ENCODE measurements at places on chromosomes 7 and 10. TPM values are rescaled to one million over a fixed set of nuclear protein-coding genes. Genes with fewer than 3 reads are reported as not detected.
A peak's percentile ranks its signal among the peaks of the same experiment; 100 is the strongest.

- DNase-seq = no peak
Measured at GRCh38 chr10:98528166-98528804, 81.5 kb upstream of the HPS1 start.

GRCh38 chr10:69780077-69780476 is 21.6 kb upstream of the COL13A1 start:
- no peak for DNase-seq

GRCh38 chr10:115022733-115023132 is 70.4 kb upstream of the ATRNL1 start:
- DNase-seq = no peak

DNA sequence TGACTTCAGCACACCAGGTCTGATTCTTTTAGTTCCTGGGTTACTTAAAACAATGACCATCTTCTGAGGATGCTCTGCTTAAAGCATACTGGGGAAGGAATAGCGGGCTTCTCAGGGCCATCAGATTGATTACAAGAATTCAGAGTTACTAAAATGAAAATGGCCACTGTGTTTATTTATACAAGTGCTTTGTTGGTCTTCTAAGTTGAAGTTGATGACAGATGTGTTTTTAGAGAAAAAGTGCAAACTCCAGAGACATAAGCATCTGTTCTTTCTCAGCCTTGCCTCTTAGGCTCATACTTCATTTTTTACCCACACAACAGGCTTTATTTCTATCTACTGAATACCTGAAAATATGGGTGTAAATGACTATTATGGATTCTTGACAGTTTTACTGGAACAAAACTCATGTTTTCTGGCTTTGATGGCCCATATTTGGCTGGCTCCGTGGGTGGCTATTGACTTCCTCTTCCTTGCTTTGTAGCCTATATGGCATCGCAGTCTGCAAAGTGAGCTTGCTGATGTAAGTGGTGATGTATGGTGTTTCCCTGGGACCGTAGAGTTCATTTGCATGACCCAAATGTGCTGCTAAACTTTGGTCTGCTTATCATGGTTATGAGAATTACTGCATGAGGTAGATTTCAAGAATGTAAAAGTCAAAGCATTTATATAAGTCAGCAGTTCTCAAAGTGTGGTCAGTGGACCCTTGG is 121.3 kb downstream of the BMPER start:
- no peak for DNase-seq

- DNase-seq = no peak
Measured at GRCh38 chr10:127149501-127150081, 46.8 kb downstream of the INSYN2A start.

DNA sequence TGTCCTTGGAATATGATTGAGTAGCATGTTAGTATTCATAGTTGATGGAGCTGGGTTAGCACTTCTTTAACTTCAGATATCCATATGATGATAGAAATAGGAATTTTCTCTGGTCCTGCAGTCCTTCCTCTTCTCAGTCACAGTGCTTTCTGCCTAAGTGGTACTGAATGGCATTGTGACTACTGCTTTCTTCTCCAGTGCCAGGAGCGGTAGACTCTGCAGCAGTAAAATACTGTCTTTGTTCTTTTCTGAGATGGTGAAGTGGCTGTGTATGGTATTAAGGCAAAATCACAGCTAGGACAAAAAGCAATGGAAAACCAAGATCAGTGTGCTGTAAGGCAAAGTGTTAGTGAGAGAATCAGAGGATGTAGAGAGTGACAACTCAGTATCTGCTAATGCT is 46.6 kb downstream of the C1GALT1 start:
- DNase-seq = no peak

- DNase-seq = no peak
Measured at GRCh38 chr10:122659126-122659525, 40.5 kb downstream of the C10orf120 start.

DNA sequence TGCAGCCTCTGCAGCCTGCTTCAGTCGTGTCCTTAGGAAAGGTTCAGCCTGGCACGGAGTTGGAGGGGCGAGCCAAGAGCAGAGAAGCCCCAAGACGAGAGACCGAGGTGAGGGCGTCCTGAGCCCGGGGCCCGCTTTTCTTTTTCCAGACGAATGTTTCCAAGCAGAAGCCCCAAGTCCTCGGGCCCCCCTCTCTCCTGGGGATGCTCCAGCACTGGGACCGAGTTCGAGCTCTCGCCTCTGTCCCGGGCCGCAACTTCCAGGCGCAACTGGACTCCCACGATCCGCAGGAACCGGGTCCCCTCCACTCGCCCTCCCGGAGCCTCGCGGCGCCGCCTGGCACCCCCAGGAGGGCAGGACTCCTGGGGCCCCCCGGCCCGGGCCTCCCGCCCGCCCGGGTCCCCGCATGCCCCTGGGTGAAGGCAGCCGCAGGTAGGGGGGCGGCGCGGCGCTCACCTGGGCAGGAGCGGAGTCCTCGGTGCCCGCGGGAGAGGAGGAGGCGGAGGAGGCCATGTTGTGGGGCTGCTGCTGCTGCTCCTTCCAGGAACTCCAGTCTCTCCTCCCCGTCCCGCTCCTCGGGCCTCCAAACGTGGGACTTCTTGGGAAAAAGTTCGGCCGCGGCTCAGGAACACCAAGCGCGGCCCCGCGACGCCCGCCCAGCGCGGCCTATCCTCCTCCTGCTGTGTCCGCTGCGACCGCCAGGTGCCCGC is 45.3 kb upstream of the CDK1 start:
- DNase-seq = peak; percentile 54

- no peak for DNase-seq
Measured at GRCh38 chr7:36015733-36016132, 137.3 kb upstream of the EEPD1 start.

DNA sequence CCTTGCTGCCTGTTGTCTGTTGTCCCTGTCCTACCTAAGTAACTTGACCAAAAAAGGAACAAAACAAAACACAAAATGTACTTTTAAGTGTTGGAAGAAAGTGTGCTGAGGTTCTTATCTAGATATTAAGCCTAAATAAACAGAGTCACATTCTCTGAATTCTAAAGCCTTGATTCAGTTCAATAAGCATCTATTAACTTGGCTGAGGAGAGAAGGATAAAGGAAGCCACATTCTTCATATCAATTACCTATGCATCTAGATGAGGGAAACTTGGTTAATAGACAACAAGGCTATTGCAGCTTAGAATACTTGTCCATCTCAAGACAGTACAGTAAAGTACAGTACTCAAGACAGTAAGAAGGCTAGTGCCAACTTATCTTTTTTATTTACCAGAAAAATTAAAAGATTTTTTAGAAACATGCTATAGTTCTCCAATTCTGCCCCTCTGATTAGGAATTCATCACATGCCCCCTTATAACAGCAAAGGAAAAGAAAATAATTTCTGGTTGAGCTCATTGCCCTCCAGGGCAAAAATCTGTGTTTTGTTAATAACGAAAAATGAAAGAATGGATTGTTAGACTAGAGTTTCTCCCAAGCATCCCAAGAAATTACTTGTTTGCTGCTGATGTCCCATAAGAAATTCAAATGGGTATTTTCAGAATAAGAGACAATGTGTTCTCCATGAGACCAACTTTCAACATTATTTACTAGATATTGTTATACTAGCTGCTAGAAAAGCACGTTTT is 546.5 kb upstream of the SEMA3D start:
- no peak for DNase-seq

- no peak for DNase-seq
Measured at GRCh38 chr7:19248115-19248514, 102.9 kb upstream of the FERD3L start.

DNA sequence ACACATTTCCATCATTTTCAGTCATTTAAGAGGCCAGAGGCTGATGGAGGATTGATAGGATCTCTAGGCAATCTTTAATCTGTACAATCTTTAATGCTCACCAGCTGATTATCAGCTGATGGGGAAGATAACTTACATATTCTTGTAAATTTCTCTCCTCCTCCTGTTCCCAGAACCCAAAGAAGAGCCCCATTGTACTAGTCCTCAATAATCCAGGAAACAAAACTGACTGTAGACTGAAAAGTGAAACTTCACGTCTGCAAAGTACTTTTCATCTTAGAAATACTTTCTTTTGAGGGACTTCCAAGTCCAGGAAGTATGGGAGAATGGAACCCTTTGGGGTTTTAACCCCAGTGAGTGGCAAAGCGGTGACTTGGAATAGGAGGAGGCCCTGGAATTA is 283.3 kb downstream of the FRMD4A start:
- no peak for DNase-seq

DNA sequence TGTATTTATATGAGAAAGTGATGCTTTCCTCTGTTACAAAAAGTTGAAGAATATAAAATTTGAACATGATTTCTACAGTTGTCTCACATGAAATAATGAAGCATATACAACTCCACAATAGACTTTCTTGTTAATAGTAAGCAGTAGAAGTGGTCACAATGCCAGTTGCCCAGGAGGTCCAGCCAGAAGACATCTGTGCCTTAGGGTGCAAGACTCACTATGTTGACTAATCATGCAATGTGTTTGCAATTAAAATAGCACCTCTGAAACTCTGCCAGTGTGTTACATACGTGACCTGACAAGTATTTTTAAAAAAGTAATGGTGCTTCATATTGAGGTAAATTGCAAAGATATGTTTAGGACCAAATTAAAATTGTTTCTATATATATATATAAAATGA is 547.2 kb downstream of the ETV1 start:
- no peak for DNase-seq

DNA sequence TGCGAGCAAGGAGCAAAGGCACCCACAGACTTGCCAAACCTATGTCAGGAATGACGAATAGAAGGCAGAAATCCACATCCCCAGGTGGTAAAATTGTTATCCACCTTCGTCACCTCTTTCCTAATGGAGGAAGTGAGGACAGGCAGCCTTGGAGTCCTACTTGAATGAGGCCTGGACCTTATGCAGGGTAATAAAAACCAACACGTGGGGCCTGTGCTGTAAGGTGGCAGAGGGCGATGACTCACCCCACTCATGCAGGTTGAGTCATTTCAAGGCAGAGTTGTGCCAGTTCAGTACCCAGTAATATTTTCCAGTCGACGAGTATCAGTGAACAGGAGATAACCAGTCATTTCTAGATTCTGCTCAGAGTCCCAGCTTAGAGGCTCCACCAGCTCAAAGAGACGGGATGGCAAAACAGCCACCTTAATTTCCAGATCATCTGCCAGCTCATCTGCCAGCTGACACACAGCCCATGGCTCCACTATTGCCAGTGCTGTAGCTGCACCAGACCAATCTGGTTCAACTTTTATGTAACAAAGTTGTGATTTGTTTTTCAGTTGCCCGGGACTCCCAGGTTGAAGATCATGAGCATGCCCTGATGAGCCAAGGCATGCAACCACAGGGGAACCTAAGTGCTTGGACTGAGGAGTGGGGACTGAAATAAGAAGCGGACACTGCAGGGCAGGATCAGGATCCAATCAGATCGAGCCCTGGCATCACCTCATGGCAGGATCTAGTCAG is 176.2 kb upstream of the ITGB1 start:
- peak; percentile 87 for DNase-seq

- no peak for DNase-seq
Measured at GRCh38 chr7:7812112-7812511, 93.7 kb upstream of the RPA3 start.

DNA sequence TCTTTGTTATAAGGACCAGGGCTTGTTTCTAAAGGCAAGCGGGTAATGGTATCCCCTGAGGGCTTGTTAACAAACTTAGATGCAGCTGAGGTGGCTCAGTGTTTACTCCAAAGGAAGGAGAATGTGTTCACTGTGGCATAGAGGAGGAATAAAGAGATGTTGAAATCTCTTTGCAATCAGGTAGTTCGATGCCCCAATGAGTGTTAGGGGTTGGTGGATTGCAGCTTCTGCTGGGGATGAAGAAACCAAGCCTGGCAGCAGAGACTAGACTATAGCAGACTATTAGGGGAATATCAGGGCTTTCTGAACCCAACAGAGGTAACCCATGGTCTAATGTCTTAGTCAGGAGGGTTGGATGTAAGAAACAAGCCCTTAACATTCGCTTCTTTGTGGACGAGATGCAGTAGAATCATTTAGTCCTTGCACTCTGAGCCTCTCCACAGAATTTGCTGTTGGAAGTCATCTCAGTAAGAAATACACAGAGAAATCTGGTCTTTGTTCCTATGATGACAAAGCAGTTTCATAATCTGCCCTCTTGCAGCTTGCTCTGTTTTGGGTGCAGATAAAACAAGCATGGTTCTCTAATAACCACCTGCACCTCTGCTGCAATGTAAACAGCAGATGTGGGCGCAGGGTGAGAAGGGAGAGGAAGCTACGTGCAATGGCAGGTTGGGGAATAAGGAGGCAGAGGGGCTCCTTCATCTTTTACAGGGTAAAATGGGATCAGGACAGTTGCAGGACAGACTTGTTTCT is 108.6 kb downstream of the NRF1 start:
- no peak for DNase-seq

DNA sequence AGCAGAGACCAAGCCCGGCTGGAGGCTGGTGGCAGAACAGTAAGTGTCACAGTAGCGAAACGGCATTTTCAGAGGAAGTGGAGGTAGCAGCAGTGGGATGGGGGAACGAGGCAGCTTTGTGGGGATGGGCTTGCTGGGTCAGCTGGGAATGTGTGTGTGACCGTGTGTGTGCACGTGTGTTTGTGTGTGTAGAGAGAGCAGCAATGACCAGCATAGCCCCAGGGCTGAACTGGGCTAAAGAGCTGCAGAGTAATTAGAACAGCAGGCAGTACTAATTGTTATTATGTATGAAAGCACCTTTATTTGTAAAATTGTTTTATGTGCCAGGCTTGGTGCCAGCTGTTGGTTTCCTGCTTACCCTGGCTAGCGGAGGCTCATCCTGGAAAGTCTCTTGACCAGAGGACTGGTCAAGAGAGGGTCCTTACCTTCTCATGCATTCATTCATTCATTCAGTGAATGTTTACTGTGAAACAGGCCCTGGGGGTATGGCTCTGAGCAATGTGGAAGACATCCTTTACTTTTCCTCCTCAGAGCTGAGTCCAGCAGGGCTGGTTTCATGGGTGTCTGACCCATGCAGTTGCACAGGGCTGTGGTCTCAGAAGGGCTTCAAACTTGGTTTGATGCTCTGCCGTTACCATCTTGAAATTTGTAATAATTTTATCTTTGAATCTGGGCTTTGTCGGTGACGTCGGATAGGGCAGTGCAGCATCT is 184.6 kb downstream of the SEC23IP start:
- DNase-seq = no peak

The RNF32 gene
- 1.8 TPM for total RNA-seq

The PON1 gene
- total RNA-seq = 8.9 TPM

The SEMA4G gene
- total RNA-seq = 55.1 TPM

The BLNK gene
- 43.9 TPM for total RNA-seq

The PPP1R17 gene
- not detected for total RNA-seq

The SFTPA1 gene
- 7.0 TPM for total RNA-seq

Measured in mucosa of gallbladder (tissue), 1 donor.